ENCODE measurements at places on chromosomes 1 and 21.

DNA sequence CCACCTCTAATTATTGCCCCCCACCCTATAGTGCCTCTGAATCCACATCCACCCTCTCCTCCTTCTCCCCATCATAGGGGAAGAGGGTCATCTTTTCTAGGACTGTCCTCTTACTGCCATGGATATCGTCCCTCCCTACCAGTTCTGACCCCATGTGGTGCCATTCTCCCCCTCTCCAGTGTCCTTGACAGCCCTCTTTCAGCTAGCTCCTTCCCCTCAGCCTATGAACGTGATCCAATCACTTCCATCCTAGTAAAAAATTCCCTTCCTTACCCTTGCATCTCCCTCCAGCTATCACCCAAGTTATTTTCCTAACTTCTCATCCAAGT, 172.7 kb downstream of the RRAGC start:
- DNase-seq = no peak

GRCh38 chr1:106899644-106900043, 156.8 kb upstream of the PRMT6 start:
- no peak for DNase-seq

GRCh38 chr21:35106246-35106835, 57.2 kb upstream of the RUNX1 start:
- DNase-seq = no peak

DNA sequence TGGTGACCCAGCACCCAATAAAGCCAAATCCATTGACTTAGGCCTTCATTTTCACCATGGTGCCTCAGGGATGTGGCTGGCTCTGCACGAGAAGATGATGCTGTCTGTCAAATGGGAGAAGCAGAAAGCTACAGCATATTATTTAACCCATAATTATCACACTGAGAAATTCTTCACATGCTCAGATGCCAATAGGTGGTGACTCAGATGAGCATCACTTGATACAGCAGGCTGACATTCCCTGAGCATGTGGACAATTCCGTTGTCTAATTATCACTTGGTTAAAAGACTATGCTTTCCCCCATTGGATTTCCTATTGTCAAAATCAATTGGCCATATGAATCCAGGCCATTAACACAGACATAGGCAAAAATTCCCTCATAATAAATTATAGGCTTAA, 44.0 kb upstream of the HSD3B1 start:
- DNase-seq = no peak

- no peak for DNase-seq
Observed at GRCh38 chr1:11025618-11026017, 13.2 kb downstream of the TARDBP start.

GRCh38 chr1:71488555-71489252, 407.9 kb upstream of the ZRANB2 start:
- no peak for DNase-seq

DNA sequence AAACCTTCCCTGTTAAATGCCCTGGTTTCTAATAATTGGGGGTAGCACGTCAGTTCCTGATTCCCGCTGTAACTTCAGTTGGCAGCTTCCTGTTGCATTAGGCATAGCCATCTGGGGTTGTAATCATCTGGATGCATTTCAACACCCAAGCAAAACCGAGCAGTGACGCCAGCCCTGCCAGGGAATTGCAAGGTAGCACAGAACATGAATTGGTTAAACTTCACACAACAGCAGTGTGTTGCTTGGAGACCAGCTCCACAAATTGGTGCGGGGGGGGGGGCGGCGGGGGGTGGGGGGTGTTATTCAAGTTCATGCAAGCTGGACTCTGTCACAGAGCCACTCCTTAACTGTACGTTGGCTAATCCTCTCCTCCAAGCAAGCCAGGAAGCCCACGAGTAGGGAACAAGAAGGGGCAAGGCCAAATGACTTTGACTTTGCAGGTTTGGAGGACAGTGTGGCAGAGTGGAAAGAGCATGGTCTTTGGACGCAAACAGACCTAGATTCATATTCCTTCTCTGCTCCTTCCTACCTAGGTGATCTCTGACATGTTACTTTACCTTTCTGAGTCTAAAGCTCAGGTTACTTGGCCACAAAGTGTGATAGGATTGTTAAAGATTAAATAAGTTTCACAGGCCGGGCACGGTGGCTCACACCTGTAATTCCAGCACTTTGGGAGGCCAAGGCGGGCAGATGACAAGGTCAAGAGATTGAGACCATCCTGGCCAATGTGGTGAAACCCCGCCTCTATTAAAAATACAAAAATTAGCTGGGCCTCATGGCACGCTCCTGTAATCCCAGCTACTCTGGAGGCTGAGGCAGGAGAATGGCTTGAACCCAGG, 4.7 kb downstream of the LAX1 start:
- DNase-seq = no peak

GRCh38 chr21:32976791-32977190, 48.9 kb upstream of the OLIG2 start:
- DNase-seq = no peak

- no peak for DNase-seq
Observed at GRCh38 chr1:180256341-180257027, 26.4 kb downstream of the LHX4 start.

DNA sequence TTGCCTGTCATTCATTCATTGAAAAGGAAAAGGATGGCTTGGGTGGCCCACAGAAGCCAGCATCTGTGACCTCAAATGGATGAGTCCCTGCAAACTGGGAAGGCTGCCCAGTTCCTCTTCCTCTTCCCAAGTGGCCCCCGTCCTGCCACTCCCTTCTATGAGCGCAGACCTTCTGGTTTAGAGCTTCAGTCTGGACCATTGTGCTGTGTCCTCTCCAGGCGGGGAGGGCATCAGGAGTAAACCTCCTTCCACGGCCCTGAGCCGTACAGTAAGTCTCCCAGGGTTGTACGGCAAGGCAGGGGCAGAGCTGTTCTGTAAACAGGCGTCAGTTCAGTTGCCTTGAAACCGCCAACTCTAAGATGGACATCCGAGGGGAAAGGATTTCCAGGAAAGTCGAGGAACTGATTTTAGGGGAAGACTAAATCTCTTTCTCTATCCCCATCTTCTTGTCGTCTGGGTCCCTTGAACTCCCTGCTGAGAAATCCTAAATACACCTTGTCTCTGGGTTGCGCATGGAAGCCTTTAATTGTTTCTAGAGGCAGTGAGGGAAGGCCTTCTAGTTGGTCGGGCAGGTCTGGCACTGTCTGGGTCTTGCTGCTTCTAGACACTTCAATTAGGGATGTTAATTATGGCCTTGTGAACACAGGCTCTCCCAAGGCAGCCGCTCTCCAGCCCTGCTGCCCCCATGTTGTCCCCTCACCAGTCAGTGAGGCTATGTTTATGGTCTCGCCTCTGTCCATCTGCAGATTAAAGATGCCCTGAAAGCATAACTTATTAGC, 22.1 kb downstream of the SOX13 start:
- DNase-seq = no peak

DNA sequence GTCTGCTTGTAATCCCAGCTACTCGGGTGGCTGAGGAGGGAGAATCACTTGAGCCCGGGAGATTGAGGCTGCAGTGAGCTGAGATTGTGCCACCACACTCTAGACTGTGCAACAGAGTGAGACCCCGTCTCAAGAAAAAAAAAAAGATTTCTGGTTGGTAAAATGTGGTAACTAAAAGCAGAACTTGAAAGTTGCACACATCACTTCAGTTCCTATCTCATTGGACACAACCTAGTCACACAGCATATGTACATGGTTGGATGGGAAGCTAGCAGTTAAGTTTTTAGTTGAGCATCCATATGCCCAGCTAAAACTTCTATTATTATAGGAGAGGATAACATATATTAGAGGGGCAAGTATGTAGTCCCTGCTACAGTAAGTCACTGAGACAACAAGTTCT, 22.1 kb downstream of the BCAS2 start:
- no peak for DNase-seq

GRCh38 chr1:4307468-4307845, 347.0 kb upstream of the AJAP1 start:
- DNase-seq = no peak

DNA sequence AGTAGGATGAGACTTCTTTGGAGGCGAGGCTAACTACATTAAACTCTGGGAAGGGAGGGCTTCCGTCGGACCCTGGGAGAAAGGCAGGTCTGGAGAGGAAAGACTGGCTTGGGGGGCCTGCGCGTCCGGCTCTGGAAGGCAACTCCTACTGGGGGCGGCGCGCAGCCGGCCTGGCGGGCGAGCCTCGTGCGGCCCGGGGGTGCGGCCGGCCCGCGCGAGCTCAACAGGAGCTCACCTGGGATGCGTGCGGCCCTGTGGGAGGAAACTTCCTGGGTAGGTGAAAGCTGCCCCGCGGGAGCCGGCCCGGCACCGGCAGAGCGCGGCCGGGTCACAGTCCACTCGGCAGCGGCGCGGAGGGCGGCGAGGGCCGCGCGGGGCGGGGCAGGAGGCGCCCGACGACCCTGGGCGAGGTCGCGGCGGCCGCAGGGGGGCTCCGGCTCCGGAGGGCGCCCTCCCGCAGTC, 449 bp downstream of the EPS15 start:
- DNase-seq = peak; percentile 33

GRCh38 chr1:235736263-235736662, 86.7 kb upstream of the GNG4 start:
- no peak for DNase-seq

GRCh38 chr21:44893278-44893556, 19.7 kb upstream of the PTTG1IP start:
- no peak for DNase-seq

GRCh38 chr1:76759950-76760349, 107.3 kb upstream of the ST6GALNAC5 start:
- DNase-seq = no peak

DNA sequence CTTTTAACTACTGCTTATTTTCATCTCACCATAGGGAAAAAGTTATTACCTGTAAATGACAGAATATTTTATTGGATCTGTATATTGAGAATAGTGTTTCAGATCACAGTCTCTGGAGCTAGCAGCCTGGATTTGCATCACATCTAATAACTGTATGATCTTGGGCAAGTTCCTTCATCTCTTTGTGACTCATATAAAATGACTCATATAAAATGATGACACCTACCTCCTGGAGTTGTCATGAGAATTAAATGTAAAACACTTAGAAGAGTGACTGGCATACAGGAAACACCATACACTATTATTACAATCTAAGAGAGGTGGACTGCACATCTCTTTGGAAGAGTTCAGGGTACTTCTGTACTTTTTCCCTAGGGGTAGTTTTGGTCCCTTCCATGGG, 421.3 kb downstream of the NEGR1 start:
- no peak for DNase-seq

DNA sequence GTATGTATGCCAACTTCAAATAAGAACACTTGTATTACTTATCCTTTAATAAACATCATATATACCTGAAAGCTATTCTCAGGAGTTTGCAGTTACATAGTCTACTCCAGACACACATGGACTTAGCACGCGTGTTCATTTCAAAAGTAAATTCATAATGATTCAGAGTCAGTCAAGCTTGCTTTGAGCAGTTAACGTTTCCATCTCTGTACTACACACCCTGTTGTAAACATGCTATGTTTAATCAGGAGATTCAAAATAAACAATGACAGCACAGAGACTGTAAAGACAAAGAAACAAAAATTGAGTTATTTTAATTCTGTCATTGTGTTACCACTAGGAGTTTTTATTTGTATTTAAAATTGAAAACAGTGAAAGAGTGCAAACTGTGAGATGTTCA, 119.6 kb downstream of the NRIP1 start:
- no peak for DNase-seq

DNA sequence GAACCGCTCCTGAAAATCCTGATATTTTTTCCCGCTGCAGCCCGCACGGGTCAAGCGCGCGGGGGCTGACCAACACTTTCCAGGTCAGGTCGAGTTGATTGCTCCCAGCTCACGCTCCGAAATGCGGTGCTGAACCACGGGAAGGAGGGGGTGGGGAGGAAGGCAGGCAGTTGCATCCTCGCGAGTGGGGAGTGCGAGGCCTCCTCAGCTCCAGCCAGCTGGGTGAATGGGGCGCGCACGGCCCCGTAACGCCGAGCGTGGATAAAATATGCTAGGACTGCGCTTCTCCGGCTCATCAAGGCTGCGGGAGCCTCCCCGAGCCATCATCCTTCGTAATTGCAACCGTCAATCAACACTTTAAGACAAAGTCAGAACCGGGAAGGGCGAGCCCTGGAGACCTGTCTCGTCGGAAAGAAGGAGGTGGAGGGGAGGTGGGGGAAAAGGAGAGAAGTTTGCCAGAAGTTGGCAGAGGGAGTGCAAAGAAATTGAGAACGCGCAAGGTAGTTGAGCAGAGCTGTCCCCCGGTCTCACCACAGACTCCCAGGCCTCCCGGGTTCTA, 8.0 kb downstream of the NR5A2 start:
- DNase-seq = no peak

DNA sequence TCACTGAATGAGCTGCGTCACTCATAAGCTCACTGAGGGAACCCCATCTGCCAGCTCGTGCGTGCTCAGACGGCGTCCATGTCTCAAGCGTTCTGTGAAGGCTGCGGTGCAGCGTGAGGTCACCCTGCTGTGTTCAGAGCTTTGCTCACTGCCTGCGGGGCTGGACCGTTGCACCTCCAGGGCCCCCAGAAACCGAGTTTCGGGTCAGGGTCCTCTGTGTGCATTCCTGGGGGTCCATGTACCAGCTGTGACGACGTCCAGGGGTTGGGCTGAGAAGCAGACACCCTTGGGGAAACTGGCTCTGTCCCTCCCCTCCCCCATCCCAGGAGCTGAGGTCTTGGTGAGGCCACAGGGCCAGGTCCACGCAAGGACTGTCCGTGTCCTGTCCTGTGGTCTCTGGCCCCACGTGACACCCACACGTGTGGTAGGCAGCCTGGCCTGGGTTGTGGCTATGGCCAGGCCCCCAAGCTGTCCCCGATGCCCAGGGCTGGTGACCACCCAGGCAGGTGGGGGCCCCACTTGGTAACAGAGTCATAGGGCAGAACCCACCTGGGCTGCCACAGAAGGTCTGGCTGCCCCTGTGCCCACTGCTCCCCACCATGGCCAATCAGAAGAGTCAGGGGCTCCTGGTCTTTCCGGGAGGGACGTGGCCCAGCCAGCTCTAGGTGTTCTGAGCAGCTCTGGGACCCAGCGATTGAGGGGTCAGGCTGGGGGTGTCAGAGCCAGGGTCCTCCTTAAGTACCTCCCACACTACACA, 24.4 kb downstream of the FTCD start:
- DNase-seq = no peak

DNA sequence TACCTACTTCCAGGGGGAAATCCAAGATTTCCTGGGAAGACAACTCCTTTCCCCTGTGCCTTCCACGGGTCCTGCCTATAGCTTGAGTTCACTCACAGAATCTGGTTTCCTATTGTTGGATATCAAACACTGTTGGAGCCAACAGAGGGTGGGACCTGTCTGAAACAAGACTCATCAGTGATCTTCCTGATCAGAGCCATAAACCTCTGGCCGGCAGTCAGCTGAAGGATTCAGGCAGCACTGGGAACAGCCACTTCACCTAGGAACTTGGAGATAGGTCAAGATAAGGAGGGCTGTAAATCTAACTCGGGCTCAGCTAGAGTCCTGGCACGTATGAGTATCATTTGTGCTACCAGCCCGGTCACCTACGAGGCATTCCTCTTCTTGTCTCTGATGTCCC, 23.3 kb downstream of the SH3BP5L start:
- no peak for DNase-seq

Measured in CD4-positive, alpha-beta T cell treated with Interleukin-1 beta for 1 hour (primary cell).